ENCODE measurements at places on chromosomes 7 and 10. TPM values are rescaled to one million over a fixed set of nuclear protein-coding genes. Genes with fewer than 3 reads are reported as not detected.
A peak's percentile ranks its signal among the peaks of the same experiment; 100 is the strongest.

GRCh38 chr7:95440394-95441038 lies 5.7 kb upstream of the PON2 start:
- no peak for DNase-seq

The CHRM2 gene
- not detected for total RNA-seq

DNA sequence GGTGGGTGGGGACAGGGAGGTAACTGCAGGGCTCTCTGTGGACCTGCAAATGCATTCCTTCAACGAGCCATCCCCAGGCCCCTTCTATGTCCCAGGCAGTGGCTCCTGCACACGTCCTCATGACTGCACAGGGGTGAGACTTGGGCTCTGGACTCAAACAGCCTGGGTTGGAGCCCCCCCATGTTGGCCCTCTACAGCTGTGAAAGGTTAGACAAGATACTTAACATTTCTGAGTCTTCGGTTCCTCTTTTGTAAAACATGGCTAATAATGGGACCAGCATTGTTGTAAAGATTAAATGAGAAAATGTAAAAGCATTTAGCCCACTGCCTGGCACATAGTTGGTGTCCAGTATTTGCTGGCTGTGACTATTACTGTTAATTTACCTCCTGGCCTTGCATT lies 41.8 kb downstream of the CHST3 start:
- DNase-seq: no peak

- no peak for DNase-seq
Observed at GRCh38 chr10:63156236-63156635, 23.1 kb downstream of the NRBF2 start.

GRCh38 chr10:15813415-15813814 lies 46.9 kb downstream of the MINDY3 start:
- no peak for DNase-seq

- no peak for DNase-seq
Observed at GRCh38 chr7:133828906-133829305, 298.2 kb upstream of the LRGUK start.

- DNase-seq: no peak
Observed at GRCh38 chr10:110790913-110791506, 80.7 kb upstream of the PDCD4 start.

The AGMO gene
- not detected for total RNA-seq

DNA sequence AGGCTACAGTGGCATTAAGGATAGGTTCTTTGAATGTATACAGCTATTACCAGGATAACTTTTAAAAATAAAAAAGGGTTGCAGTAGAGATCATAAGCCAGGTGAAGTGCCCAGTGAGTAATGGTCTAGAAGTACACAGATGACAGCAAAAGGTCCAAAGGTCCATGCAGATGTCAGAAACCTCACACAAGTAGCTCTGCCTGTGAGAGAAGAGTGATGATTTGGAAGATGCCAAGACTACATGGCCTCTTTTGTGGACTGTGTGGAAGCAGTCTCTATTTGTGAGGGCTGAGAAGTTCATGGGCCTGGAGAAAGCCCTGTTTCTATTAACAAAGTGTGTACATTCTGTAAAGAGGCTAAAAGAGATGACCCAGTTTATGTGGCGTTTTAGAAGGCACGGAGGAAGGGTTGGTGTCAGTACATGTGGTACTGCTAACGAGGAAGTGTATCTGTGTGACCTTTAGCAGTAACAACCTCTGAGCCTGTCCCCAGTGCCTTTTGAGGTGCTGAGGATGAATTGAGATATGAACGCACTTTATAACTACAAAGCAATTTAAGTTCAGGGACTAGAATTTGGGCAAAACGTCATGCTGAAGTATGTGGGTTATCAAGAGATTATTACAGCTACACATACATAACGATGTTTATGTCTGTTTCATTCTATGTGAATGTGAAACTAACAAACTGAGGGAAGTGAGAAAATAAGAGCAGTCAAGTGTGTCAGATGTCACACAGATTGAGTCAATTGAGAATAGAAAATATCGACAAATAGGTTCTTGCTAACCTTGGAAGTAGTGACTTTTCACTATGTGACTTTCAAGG lies 7.6 kb downstream of the CYCS start:
- DNase-seq: no peak

DNA sequence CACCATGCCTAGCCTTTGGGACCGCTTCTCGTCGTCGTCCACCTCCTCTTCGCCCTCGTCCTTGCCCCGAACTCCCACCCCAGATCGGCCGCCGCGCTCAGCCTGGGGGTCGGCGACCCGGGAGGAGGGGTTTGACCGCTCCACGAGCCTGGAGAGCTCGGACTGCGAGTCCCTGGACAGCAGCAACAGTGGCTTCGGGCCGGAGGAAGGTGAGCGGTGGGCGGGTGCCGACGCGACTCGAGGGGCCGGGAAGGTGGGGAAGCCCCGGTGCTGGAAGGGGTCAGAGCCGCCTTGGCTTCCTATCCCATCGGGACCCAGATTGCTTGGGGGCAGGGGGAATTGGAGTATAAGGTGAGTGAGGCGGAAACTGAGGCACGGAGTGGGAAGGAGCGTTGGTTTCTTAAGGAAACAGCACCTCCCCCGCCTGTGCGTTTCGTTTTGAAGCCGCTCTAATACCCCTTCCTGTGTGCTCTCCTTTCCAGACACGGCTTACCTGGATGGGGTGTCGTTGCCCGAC lies 547 bp downstream of the DDIT4 start:
- no peak for DNase-seq

The SAP25 gene
- total RNA-seq: 13.9 TPM

DNA sequence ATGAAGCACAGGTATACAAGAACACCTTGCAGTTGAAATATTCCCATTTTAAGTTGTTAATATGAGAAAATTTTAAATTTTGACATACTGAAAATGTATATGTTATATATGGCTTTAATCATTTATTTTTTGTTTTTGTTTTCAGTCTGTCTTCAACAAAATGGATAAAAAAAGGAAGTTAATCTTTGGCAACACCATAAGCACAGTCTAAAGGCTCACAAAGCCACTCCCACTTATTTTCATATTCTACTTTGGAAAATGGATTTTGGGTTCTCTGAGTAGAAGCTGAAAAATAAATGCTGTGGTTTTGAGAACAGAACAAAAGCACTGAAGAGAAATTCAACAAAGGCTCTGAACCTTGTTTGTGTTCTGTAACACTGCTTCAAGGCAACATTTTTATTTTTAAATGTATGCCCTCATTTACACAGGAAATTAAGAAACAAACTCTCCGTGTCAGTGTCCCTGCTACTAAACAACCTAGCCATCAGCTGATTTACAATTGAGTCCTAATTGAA lies 81.3 kb upstream of the LRRN3 start:
- DNase-seq: no peak

- no peak for DNase-seq
Observed at GRCh38 chr10:3186368-3186767, 13.8 kb upstream of the PITRM1 start.

- DNase-seq: no peak
Observed at GRCh38 chr10:44513591-44513990, 128.7 kb upstream of the CXCL12 start.

The DYNC1I1 gene
- not detected for total RNA-seq

DNA sequence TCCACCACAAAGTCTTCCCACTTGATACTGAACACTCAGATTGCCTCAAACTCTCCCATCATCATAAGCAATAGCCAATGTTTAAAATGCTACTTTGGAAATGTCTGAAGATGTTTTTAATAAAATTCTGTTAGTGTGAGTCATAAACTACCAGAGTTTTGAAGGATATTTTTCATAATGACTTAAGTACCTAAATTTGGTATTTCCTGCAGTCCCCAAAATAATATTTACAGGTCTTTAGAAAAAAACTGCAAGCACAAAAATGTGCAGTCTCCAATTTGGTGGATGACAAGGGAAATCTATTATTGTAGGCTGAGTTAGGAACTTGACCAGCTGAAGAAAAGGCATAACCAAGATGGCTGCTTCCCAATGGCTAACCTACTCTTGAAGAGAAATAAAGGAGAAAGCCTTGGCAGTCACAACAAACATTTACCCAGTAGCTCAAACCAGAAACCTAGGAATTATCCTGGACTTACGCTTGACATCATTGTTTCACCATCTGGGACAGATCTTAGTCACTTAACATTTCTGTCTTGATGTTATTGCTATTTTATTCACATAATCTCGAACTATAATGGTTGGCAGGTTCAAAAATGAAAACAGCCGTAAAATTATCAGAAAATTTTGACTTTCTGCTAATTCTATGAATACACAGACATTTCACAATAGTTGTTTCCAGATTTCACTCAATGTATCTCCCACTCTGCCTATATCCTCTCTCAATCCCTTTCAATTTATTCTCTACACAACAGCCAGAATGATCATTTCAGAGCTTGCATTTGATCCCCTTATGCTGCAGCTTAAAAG lies 111.2 kb upstream of the STEAP1B start:
- DNase-seq: no peak

The IL15RA gene
- 33.5 TPM for total RNA-seq

The SLC26A5 gene
- not detected for total RNA-seq

The NUDCD3 gene
- 99.5 TPM for total RNA-seq

- DNase-seq: no peak
Observed at GRCh38 chr7:158710651-158711102, 6.1 kb upstream of the NCAPG2 start.

The KAT6B gene
- total RNA-seq: 21.8 TPM

- DNase-seq: no peak
Observed at GRCh38 chr7:29447828-29448227, 115.8 kb upstream of the PRR15 start.

DNA sequence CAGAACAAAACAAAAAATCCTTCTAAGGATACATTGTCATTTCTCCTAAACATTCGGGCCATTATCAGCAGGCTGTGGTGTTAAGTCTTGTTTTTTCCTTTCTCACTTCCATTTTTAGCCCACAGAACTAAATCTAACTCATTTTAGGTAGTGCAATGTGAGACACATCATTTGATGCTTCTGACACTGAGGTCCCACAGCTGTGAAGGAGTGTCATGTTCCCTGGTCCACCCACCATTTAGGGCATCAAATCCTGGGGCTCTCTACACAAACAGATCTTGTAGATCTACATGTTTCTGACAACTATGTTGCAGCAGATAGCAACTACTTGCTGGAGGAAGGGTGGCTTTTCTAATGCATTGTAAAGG lies 232.5 kb upstream of the IGFBP3 start:
- no peak for DNase-seq

- peak; percentile 16 for DNase-seq
Observed at GRCh38 chr10:70981171-70981836, 92.9 kb upstream of the PCBD1 start.

The OTUD1 gene
- 6.9 TPM for total RNA-seq

The EXOC4 gene
- 53.2 TPM for total RNA-seq

GRCh38 chr10:102628451-102628911 lies 15.8 kb upstream of the TRIM8 start:
- no peak for DNase-seq

DNA sequence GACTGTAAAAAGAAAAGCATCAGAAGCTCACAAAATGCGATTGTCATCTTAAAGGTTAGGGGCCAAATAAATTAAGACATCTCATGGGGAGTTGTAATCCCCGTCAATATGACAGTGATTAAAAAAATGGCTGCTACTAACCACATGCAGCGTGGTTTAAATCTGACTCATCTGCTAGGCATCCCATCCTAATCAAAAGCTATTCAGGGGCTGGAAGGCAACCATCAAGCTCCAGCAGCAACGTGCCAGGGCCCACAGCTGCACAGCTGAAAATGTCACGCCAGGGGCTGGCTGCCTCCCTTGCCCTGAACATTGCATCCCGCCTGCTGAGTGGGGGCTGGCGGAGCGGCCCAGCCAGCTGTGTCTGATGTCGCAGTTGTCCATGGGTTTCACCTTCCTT lies 66.3 kb upstream of the FRMD4A start:
- DNase-seq: no peak

The TRIM50 gene
- total RNA-seq: not detected

The SDK1 gene
- 0.04 TPM for total RNA-seq

GRCh38 chr7:25359471-25360059 lies 131.3 kb upstream of the NPVF start:
- no peak for DNase-seq

GRCh38 chr10:113454341-113455061 lies 98.4 kb upstream of the HABP2 start:
- no peak for DNase-seq

The ZNF488 gene
- total RNA-seq: 0.44 TPM

DNA sequence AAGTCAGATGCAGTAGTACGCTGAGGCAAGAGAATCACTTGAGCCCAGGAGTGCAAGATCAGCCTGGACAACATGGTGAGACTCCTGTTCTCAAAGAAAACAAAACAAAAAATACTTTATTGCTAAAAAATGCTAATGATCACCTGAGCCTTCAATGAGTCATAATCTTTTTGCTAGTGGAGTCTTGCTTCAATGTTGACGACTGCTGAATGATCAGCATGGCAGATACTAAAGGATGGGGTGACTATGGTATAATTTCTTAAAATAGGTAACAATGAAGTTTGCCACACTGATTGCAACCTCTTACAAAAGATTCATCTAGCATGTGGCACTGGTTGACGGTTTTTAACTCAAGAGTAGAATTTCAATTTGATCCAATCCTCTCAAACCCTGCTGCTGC lies 22.3 kb downstream of the NANOS1 start:
- no peak for DNase-seq

The CCDC201 gene
- not detected for total RNA-seq

DNA sequence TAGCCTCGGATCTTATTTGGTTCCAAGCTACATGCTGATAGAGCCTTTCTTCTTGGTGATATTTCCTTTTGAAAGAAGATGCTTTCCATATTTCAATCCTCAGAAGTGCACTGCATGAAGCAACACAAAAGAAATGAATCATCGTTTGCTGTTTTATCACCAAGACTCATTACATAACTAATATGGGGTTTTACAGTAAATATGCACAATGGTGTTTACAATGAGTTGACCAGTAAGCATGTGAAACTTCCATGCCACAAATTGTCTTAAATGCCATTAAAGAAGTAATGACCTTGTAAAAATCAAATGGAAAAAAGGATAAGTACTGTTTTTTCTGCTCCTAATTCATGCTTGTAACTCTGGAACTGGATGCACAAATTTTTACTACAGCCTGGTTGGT lies 1017.0 kb upstream of the GHITM start:
- no peak for DNase-seq

GRCh38 chr7:130875-131780 lies 61.2 kb upstream of the FAM20C start:
- DNase-seq: no peak

The UCMA gene
- not detected for total RNA-seq

DNA sequence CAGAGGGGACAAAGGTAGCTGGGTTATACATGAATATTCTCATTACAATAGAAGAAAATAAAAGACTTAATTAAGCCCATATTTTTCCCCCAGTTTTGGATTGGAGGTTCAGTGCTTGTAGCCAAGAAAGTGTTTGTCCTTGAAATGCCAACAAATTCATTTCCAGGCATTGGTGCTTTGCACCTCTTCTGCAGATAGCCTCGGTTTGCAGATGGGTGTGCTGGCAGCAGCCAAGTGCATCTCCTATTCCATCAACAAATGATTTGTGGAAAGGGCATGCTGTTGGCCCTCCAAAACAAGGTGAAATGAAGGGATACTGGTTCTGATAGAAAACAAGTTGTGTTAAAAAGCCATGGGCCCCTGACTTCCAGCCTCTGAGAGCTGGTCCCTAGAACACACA lies 187.3 kb downstream of the DPY19L1 start:
- DNase-seq: no peak
